ENCODE measurements at places on chromosomes 4 and X.

- peak; percentile 53 for DNase-seq
These were observed 201.0 kb upstream of the STK26 start for GRCh38 chrX:131821945-131822622.

GRCh38 chr4:660401-660800 is 13.7 kb downstream of the ATP5ME start:
- DNase-seq = no peak

DNA sequence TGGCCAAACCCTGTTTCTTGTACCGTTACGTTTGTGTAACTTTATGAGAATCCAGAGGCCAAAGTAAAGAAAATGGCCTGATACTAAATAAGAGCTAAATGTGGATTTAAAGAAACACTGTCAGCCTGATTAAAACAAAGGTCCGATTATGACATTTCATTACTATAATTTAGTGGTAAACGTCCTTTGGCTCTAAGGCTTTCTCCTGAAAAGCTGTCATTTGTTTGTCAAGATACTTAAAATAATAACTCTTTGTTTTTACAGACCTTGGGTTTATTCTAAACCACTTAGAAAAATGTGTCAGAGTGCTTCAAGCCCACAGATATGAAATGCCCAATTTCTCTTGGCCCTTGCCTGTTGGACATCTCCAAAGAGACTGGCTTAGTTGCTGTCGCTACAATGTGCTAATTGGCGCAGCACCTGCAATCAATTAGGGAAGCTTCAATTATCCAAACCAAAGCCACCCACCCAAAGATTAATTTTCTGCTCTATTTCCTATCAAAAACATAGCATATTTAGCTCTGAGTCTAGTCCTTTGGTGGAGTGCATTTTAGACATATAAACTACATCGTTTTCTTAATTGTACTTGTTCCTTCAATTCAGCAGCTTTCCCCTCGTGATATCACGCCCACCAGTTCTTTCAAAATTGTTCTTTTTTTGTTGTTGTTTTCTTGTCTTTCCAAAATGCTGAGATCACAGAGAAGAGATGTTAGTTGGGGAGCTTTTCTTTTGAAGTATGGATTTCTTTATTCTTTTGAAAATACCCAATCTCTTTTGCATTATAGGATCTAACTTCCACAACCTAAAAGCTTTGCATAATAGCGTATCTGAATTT is 13.6 kb downstream of the SMIM20 start:
- DNase-seq = no peak

GRCh38 chrX:153935326-153935851 is 552 bp upstream of the NAA10 start:
- DNase-seq = no peak

DNA sequence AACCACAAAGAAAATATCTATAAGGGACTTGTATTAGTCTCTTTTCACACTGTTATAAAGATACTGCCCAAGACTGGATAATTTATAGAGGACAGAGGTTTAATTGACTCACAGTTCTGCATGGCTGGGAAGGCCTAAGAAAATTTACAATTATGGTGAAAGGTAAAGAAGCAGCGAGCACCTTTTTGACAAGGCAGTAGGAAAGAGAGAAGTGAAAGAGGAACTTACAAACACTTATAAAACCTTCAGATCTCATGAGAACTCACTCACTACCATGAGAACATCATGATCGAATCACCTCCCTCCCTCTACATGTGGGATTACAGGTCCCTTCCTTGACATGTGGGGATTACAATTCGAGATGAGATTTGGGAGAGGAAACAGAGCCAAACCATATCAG is 856.0 kb downstream of the TRAM1L1 start:
- DNase-seq = no peak

DNA sequence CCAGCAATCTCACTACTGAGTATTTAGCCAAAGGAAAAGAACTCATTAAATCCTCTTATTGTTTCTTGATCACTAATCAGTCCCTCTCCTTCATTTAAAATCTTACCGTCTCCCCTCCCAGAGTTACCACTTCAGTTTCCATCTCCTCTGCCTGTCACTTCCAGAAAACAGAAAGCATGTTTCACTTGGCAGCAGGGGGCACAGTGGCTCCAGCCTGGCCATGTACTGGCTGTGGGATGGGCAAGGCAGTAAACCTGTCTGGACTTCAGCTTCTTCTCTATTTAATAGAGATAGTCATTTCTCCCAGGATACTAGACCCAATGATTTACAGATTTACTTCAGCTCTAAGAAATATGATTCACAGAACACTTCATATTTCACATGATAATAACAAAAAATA is 63.2 kb downstream of the CD40LG start:
- DNase-seq = no peak

DNA sequence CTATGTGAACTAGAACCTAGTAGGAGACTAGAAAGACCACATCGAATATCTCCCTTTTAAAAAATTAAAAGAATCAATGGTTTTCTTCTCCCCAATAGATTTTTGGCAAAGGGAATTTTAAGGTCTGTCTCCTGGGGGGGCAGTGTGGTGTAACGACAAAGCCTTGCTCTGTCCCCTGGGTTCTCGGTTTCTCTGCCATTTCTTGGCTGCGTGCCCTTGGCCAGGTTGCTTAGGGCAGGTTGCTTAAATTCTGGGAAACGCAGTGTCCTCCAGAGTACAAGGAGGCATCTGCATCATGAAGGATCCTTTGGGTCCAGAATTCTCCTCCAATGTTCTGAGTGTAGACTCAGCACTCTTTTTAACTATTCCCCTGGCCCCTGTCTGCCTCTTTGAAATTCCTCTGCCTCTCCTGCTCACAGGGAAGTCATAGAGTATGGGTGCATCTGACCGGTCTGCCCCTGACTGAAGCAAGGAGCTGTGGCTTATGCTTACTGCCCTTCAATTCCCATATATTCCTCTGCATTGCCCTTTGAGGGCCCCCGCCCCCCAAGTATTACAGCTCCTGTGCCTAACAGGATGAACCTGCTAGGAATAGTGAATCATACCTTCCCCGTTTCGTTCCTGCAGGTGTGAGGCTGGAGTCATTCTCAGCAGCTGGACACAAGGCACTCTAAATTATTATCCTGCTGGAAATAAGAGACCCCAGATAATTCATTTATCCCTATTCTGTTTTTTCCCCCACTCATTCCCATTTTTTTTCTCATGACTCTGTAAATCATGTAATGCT is 2.2 kb downstream of the KIT start:
- no peak for DNase-seq

- DNase-seq = no peak
These were observed 110.0 kb upstream of the PPARGC1A start for GRCh38 chr4:23999714-24000469.
